ENCODE measurements at places on chromosomes 11 and 22.
A peak's percentile ranks its signal among the peaks of the same experiment; 100 is the strongest.

- DNase-seq: no peak
These were observed 775.0 kb upstream of the LRRC4C start for GRCh38 chr11:42234451-42234951.

- DNase-seq: no peak
These were observed 8.4 kb downstream of the SLCO2B1 start for GRCh38 chr11:75159151-75159953.

GRCh38 chr11:95283650-95284049 lies 52.6 kb upstream of the SESN3 start:
- no peak for DNase-seq

DNA sequence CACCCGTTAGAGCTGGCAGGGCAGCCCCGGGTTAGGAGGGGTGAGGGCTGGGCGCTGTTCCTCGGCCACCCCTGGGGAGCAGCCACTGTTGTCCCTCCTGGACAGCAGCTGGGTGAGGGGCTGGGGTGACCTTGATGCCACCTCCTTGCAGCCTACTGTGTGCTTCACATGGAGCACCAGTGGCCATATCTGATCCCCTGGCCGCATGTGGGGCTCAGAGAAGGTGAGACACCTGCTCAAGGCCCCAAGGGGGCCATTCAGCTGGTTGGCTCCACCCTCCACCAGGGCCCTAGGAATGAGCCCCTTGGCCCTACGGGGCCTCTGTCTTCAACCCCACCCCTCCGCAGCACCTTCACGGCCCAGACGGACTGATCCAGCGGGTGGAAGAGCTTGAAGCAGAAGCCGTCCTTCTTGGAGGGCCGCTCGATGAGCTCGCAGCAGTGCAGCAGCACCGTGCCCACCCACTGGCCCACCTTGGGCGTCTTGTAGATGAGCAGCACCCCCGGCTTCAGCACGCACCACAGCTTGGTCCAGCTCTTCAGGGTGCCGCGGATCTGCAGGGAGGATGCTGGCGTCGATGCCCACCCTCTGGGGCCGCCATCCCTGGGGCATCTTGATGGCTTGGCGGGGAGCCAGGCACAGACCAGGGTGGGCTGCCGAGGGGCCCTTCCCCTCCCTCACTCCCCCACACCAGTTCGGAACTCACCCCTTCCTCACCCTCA lies 44.9 kb downstream of the OSBPL5 start:
- no peak for DNase-seq

DNA sequence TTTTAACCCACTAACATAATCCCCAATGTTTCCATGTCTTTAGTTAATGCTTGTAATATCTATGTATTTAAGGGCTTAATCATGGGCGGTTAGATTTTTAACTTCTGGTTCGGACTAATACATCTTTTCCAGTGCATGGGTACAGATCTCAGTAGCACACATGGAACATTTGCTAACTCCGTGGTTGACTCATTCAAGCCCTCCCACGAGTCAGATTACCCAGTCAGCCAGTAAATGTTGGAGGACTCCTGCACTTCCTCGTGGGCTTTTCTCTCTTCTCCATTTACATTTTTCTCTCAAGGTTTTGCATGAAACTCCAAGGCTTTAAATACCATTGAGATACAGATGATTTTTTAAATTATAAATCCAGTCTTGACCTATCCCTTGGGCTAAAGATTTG lies 313.9 kb downstream of the ST3GAL4 start:
- DNase-seq: no peak

DNA sequence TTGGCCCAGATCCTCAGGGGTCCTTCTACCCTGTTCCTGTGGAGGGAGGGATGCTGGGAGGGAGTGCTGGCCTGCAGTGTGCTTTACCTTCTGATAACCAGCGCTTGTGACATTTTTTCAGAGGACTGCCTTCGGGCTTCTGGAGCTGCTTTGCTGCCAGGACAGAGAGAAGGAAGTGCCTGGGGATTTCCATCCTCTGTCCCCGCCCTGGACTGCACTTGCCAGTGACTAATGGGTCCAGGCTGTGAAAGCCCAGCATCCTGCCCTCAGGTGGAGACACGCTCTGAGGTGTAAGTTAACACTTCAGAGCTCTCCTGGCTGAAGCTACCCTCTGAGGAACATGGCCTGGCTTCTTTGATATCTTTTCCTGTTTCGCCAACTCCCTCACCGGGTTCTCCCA lies 158.7 kb upstream of the SYT13 start:
- peak; percentile 48 for DNase-seq

- DNase-seq: no peak
These were observed 1154.2 kb upstream of the TENM4 start for GRCh38 chr11:80595011-80595410.

DNA sequence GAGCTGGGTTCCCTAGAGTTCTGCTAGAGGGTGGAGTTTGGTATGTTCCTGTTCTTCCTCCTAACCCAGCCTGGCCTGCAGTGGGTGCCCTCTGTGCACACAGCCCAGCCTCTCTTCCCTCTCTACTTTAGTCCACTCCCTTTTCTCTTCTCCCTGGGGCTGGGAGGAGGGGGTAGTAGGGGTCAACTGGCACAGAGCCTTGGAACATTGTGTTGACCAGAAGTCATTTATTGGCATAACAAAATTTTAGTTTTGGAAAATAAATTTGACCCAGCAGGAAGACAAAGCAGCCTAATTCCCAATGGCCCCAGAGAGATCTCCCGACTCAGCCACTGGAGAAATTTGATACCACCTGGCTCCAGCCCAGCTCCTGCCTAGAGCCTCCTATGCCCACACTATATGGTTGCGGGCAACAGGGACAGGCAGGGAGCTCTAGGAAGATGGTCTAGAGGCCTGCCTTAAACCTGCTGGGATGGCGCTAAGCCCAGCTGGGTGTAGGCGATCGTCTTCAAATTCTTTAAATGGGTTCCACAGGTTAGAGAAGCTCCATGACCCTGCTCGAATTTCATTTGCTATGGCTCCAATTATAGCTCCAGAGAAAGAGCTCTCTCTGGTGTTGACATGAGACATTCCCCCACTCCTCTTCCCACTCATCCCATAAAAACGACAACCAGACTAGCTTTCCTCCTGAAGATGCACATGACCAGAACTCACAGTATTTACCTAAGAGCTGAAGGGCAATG lies 9.9 kb downstream of the PCSK7 start:
- no peak for DNase-seq
